ENCODE measurements at places on chromosomes 7 and 10.

DNA sequence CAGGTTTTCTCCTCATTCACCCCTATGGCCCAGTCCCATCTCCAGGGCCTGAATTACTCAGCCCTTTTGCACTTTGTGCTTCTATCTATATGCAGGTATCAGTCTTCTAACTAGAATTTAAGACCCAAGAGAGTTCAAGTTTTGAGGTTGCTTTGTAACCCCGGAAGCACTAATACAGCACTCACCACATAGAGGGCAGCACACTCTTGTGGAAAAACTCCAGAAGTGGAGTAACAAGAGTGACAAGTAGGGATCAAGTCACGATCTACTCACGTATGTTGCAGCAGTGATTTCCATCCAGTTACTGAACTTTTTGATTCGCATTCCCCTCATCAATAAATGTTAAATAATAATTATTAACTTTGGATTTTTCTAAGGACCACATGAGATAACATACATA lies 151.0 kb downstream of the CHCHD3 start:
- no peak for DNase-seq

GRCh38 chr10:80144067-80144695 lies 11.7 kb downstream of the PLAC9 start:
- DNase-seq = no peak

DNA sequence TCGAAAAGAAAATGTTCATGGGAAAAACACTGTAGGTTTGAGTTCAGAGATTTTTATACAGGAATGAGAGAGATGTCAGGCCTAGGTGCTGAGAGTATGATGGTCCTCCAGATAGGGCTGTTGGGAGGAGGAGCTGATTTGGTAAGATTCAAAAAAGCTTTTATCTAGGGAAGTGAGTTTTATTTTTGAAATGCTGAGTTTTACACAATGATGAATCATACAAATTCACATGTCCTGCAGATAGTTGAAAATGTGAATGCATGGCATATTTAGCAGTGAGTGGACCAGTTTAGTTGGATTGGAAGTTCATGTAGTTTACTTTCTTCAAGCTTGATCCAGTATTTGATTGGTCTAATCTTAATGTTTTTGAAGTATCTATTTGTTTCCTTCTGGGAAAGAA lies 154.8 kb downstream of the LRRC4 start:
- DNase-seq = no peak

DNA sequence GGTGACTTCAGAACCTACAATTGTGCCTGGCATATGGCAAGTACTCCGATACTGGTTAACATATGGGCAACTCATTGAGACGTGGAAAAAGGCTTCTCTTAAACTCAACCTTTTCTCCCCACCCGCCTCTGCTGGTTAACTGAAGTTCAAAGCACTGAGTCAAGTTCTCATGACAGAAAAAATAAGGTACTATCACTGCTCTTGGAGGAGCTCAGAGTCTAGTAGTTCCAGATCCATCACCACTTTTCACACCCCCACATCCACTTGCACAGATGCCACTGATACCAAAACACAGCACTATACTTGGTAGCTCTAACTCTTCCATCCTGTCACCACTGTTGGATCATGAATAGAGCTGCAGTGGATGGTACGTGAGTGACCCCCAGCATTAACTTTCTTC lies 36.2 kb downstream of the CCDC6 start:
- DNase-seq = no peak

GRCh38 chr10:132932461-132933307 lies 9.7 kb downstream of the CFAP46 start:
- no peak for DNase-seq

DNA sequence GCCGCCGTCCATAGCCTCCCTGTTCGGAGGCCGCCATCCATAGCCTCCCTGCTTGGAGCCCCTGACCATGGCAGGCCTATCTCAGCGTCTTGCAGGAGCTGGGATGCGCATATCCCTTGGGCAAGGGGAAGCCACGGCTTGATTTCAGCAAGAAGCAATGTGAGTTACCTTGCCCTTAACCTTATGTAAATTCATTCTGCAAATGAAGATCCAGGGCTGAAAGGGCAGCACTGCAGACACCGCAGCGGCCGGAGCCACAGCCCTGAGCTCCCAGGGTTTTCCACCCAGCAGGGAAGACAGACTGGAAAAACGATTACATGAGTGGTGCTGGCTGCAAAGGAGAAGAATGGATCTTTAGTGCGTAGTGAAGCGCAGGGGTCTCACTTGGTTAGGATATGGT lies 95.8 kb downstream of the SEC61G start:
- DNase-seq = no peak

DNA sequence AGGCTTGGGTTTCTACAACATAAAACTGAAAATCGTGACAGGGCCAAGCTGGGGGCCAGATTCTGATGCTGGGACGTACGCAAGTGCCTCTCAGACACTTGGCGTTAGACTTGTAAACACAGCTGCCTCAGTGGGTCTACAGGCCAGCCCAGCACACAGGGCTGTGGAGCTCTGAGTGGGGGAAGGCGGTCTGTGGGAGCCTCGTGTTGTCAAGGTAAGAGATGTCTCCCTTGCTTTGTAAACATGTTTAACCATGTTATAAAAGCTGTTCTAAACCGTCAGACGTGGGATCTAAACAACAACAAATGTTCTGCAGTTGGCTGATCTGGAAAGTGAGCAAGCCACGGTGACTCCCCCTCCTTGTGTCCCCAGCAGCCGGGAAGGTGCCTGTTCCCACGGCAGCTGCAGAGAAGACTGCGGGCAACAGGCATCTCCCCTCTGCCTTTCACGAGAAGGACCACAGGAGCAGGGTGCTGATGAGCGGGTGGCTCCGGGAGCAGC lies 67.8 kb downstream of the ZRANB1 start:
- no peak for DNase-seq

- DNase-seq = no peak
Measured at GRCh38 chr10:22700489-22700888, 13.9 kb downstream of the PIP4K2A start.

GRCh38 chr10:118753331-118754228 lies 1.2 kb downstream of the CACUL1 start:
- no peak for DNase-seq

GRCh38 chr7:18727115-18727870 lies 231.7 kb downstream of the HDAC9 start:
- DNase-seq = no peak

- DNase-seq = no peak
Measured at GRCh38 chr10:51733057-51733456, 33.7 kb upstream of the CSTF2T start.

GRCh38 chr10:102621443-102622325 lies 22.6 kb upstream of the TRIM8 start:
- no peak for DNase-seq

GRCh38 chr7:70312336-70312735 lies 714.1 kb downstream of the AUTS2 start:
- DNase-seq = peak; percentile 72

GRCh38 chr10:112631501-112632400 lies 184.7 kb downstream of the VTI1A start:
- DNase-seq = no peak

DNA sequence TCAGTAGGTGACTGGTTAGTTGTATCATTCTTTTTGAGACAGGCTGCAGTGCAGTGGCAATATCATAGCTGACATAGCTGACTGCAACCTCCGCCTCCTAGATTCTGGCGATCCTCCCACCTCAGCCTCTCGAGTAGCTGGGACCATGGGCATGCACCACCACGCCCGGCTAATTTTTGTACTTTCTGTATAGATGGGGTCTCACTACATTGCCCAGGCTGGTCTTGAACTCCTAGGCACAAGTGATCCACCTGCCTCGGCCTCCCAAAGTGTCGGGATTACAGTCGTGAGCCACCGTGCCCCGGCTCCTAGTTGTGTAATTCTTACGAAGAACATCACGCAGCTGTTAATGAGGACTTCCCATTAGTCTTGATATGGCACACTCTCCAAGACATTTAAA lies 123.4 kb upstream of the VKORC1L1 start:
- no peak for DNase-seq

GRCh38 chr7:22582863-22583622 lies 83.1 kb upstream of the STEAP1B start:
- DNase-seq = no peak

DNA sequence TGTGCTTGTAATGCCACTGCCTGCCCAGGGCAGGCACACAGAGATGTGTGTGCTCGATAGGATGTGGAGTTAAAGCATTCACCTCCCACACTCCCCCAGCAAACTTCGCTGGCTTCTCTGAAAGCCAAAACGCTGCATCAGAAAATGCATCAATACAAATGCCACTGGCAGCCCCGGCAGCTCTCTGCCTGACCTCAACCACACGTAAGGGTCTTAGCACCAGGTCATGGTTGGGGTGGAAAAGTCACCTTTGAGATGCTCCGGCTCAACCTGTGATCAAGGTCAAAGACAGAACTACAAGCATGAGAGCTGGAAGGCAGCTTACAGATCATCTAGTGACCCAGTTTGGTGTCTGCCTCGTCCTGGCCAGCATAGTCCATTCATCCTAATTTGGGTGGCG lies 114.4 kb upstream of the NANOS1 start:
- no peak for DNase-seq

GRCh38 chr7:13414661-13415107 lies 574.8 kb downstream of the ETV1 start:
- DNase-seq = no peak

DNA sequence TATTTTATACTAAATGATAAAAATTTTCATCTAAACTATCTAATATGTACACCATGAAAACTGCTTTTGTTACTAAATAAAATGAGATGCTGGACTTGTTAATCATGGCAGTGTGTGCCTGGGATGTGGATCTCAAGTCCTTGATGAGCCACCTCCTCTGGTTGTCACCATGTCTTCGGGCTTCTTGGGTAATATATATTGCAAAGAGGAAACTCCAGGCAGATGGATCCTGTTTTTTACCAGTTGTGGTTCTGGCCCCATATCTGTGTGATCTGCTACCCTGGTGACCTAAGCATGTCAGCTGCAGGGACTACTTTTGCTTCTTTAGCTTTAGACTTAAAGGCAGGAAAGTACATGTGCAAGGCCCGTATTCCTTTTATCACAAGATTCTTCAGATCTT lies 46.2 kb downstream of the TMEM60 start:
- no peak for DNase-seq

- no peak for DNase-seq
Measured at GRCh38 chr7:101234636-101235035, 3.0 kb downstream of the CLDN15 start.

DNA sequence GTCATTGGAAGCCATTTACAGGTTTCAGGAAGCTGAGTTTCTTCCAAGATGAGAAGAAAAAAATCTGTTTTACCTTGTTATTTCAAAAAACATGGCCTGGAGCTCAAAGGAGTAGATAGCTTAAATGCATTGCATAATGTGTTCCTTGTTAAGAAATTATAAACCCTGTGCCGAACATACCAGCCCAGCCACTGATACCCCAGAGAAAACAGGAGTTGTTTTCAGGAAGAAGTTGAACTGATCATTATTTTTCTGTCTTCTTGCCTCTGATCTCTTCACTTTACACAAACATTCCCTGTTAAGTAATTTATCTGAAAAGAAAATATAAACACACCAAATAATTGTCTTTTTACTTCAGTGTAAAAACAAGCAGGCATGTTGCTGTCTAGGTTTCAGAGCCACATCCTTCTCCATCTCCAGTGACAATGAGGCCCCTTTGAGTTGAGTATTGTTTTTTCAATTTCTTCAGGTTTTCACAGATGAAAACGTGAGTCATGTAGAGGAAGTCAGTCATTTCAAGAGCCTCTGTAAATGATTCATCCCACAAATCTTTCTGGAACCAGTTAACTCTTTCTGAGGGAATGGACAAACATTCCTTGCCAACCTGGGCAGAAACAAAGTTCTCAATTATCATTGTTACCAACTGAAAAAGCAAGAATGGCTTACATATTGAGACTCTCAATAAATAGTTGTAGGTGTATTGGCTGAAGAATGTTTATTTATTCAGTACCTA lies 244.2 kb downstream of the IPMK start:
- no peak for DNase-seq

DNA sequence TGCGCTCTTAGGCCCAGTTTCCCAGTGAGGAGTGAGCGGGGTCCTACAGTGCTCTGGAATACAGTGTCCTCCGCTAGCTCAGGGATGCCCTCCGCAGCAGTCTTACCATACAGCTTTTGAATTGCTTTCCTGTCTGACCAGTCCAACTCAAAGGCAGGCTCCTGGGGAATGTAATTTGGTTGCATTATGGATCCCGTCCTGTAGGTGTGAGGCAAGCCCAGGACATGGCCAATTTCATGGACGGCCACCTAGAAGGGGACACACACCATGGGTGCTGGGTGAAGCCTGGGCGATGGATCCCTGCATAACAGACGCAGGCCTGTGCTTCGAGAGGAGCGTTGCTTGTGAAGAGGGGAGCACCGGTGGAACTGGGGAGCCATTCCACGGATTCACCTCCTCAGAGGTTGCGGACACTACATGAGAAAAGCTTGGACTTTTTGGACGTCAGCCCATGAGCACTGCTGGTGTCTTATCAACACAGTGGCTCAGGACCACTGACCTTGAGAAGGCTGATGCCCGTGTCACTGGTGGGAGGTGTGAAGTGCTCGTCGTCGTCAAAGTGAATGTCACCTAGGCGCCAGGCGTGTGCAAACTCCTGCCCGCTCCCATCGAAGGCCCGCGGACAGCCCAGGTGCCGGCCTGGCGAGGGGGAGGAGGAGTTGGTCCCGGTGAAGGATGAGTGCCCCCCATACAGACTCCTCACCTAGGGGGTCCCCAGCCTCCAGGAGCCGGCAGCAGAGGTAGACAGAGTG lies 3.3 kb downstream of the MMP21 start:
- no peak for DNase-seq

DNA sequence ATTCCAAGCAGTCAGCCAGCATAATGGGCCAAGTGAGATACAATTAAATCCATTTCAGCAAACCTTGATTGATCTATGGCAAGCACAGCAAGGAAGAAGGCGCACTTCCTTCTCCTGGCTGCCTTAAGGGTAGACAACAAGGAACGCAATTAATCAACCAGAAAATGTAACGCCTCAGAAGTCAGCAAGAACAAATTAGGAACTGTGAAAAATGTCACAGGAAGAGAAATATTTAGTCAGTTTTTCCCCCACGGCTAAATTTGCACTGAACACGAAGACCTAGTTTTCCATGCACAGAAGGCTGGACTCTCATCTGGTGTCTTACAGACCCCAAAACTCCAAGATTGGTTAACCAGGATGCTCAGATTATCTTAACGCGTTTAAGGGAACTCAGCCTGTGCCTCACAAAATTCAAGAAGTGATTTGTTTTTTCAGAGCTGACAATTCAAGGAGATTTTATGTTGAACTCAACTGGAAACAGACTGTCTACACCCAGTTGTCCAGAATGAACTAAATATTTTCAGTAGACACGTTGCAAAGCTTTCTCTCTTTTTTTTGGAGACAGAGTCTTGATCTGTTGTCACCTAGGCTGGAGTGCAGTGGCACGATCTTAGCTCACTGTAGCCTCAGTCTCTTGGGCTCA lies 14.2 kb downstream of the SNX8 start:
- DNase-seq = no peak

- no peak for DNase-seq
Measured at GRCh38 chr10:66555061-66555460, 370.8 kb upstream of the LRRTM3 start.

Data from T-helper 2 cell (primary cell).